Kidney (tissue), 22 donors: ENCODE measurements at places on chromosomes 7 and 10. TPM values are rescaled to one million over a fixed set of nuclear protein-coding genes. Genes with fewer than 3 reads are reported as not detected.

Gene MARCHF5
- polyA plus RNA-seq = 24.2 TPM

Gene KNDC1
- 0.43 TPM for polyA plus RNA-seq

Gene AASS
- 4.9 TPM for polyA plus RNA-seq

Gene FAM25A
- not detected for polyA plus RNA-seq

Gene PNLIPRP2
- polyA plus RNA-seq = not detected

Gene JAZF1
- polyA plus RNA-seq = 5.7 TPM

Gene CD36
- 6.7 TPM for polyA plus RNA-seq

Gene RNLS
- polyA plus RNA-seq = 19.5 TPM

Gene ADCY1
- 2.9 TPM for polyA plus RNA-seq

Gene ITGA8
- polyA plus RNA-seq = 10.8 TPM

Gene CALHM1
- polyA plus RNA-seq = not detected

Gene SYT15B
- 0.39 TPM for polyA plus RNA-seq

Gene FEZF1
- not detected for polyA plus RNA-seq

Gene OLAH
- 0.52 TPM for polyA plus RNA-seq

Gene LZTS2
- polyA plus RNA-seq = 47.3 TPM
